ENCODE measurements at places on chromosomes 6 and 20.

DNA sequence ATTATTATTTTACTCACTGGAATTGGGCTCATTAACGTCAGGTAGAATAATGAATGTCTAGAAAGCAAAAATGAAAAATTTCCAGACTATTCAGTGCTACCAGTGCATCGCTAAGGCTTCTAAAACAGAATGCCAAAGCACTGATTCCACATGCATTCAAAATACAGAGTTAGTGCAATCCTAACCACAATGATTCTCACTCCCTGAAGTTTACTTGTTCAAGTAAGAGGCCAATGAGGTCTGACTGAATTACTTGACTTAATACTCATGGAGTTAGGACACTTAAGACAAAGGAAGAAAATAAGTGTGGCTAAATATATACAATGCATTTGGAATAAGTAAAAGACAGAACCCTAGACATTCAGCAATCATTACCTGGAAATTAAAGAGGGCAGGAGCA, 220.5 kb downstream of the PKHD1 start:
- DNase-seq = no peak

DNA sequence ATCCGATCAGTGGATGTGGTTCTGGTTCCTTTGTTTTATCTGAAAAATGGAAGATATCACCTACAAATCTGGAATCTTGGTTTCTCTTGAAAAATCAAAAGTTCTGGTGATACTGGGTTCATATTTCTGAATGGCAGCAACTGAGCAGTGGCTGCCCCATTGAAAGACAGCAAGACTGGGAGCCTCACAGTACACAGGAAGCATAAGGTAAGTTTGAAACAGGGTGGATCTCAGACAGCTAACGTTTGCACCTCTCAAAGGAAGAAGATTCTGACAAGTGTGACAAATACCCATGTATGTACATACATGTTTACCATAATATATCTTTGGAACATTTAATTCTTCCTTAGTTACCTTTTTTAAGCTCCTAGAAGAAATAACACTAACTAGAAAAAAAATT, at the start of gene SAMD3:
Gene SAMD3, minus strand, starts transcription at position 177 of the 400 bp plus-strand sequence. CDS start 7,678 bp downstream, outside the sequence.
- DNase-seq = no peak

DNA sequence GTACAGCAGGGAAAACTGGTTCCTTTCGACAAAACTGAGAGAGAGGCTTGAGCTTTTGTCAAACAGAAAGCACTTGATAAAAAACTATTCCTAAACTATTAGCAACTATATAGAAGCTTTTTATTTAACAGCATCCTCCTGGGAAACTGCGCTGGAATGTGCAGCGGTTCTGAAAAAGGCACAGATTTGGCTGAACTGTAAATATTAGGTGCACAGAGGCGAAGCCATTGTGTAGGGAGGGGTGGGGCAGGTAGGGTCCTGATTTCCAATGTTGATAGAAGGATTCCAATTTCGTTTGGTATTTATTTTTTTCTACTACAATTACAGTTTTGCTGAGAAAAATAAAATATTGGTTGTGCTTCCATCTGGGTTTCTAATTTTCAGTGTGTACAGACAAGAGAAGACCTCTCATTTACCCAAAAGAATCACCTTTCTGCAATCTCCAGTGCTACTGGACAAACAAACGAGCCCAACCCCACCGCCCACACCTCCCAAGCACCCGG, 698 bp upstream of the SH3BGRL2 start:
- no peak for DNase-seq

GRCh38 chr6:100464162-100464851, 414 bp downstream of the SIM1 start:
- no peak for DNase-seq

DNA sequence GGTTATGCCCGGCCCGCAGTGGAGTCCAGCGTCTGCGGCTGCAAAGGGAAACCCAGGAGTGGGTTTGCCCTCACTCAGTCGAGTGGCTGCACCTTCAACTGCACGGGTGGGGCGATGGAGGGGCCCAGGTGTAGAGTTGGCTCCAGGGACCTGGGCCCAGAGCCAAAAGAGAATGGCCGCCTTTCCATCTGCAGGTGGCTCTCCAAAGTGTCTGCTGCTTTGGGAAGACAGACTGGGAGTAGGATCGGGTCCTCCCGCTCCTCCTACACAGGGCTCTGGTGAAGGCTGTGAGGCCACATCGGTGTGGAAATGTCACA, 80.1 kb downstream of the PTPN1 start:
- DNase-seq = no peak

- DNase-seq = no peak
These were observed 31.2 kb downstream of the GCNT2 start for GRCh38 chr6:10552270-10552810.

DNA sequence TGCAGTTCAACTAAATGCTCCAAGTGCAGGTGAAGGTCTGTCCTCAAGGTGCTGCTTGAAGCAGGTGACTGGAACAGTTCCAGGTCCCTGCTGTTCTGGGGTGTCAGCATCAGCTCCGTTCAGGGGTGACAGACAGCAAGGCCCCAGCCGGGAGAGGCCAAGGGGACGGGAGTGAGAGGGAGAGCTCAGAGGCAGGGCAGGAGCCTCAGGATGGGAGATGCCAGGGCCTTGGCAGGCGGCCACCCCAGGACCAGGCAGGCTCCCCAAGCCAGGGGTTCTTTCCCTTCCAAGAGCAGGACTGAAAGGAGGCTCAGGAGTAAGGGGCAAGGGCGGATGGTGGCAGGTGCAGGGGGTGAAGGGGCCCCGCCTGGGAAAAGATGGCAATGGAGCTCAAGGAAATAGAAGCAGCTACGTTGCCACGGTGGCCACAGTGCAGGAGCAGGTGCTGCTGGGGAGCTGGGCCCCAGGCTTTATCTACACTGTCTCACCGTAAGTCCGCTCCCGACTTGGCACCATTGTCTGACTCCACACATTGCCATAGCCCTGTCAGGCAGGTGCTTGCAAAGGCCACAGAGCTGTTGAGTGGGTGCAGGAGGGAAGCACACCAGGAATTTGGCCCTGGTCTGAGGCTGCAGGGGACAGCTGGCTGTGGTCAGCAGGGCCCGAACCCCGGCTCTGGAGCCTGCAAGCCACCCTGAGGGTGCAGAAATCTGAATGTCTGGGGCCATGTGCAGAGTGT, 43.1 kb downstream of the ERMARD start:
- DNase-seq = no peak

DNA sequence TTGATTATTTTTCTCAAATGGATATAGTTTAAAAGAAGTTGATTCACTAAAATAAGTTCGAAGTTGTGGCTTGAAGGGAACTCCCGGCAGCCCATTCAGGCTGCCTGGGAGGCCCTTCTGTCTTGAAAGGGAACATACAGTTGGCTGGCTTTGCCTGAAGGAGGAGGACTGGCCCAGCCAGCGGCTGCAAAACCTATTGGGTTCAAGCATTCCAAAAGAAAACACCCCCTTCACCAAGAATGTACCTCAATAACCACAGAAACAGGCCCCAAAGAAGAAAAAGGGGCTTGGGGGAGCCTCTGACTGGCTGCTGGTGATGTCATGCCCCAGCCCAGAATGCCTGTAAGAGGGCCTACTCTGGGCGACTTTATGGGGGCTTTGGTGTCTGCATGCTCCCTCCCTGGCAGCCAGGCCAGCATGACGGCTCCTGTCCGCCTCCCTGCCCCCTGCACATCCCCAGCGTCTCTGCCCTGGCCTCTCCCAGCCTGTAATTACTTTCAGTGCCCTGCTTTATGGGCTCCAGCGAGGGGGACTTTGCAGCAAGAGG, 36.5 kb downstream of the MAFB start:
- no peak for DNase-seq

DNA sequence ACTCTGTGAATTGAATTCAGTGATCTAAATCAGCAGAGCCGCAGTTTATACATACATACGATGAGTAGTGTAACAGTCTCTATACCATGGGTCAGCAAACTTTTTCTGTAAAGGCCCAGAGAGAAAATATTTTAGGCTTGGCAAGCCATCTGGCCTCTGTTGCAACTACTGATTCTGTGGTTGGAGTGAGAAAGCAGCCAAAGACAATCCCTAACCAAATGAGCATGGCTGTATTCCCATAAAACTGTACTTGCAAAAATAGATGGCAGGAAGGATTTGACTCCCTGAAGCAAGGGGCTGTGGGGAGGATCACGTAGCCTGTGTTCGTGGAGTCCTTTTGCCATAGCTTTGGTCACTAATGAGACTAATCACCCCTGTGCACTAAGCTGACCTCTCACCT, 17.9 kb upstream of the MOCS1 start:
- DNase-seq = no peak

DNA sequence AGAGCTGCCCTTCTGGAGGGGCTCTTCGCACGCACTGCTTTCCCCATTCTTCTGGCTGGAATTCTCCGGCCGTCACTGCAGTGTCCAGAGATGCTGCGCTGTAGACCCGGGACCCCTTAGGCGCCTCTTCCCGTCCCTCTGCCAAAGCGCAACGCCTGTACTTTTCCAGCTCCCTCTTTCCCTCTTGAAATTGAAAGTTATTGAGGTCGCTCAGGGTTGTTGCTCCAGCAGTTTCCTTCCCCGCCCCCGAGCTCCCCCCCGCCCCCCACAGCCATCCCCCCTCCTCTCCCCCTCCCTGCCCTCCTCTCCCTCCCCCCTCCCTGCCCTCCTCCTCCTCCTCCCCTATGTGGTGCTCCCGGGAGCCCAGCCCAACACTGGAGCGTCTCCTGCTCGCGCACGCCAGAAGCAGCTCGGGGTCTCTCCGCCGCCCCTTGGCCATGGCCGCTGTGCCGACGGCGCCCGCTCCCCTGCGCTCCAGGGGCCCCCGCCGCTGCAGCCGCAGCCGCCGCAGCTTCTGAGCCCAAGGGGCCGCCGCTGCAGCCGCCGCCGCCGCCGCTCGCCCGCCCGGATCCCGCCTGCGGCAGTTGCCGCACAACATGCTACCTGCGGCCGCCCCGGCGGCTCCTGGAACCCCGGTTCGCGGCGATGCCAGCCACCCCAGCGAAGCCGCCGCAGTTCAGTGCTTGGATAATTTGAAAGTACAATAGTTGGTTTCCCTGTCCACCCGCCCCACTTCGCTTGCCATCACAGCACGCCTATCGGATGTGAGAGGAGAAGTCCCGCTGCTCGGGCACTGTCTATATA, at the start of gene RSPO3:
Gene RSPO3, plus strand, starts transcription at position 374 of the 804 bp plus-strand sequence. CDS start 522 bp downstream, outside the sequence.
- no peak for DNase-seq

DNA sequence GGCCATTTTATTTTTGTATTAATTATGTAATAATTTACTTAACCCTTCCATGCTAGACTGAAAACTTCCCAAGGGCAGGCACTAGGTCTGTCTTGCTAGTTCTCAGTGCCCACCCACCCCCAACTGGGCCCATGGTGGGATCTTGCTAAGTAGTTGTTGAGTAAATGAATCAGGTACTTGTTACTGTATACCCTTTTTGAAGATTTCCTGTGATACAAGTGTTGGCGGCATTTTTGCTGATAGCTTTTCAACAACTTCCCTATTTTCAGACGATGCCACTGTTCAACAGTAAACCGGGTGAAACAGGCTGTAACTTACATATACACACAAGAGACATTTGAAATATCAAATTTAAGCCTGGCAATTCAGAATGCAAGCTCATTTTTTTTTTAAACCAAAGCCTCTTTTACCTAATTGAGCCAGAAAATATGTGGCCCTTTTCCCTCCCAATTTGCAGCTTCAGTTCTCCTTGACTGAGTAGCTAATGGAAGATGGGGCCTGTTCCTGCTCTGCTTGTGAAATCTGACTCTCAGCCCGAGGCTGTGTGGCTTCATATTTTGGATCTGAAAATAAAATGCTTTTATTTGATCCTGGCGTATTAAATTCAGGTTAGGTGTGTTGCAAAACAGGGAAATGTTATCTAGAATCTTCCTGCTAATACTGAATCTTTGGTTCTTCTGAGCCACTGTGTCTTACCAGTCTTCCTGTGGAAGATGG, 288.3 kb downstream of the NRN1 start:
- no peak for DNase-seq

DNA sequence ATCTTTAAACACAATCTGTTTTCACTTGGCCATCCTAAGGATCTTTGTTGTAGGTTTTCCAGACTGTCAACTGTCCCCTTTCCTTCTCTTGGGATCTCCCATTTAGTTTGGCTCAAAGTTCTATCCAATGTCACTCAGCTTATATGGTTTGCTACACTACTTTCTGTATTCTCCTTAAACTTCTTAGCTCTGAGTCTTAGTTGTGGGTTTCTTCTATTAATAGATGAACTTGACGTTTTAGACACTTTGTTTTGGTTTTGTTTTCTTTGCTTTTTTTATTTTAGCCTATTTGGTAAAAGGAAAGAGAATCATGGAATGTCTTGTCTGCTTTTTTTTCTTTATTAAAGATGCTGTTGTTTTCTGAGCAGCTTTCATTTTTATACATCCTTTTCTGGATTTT, 11.4 kb downstream of the RMND1 start:
- DNase-seq = no peak

GRCh38 chr6:25612666-25613065, 39.3 kb upstream of the SCGN start:
- DNase-seq = no peak

GRCh38 chr20:11008444-11009033, 334.7 kb upstream of the JAG1 start:
- DNase-seq = no peak

DNA sequence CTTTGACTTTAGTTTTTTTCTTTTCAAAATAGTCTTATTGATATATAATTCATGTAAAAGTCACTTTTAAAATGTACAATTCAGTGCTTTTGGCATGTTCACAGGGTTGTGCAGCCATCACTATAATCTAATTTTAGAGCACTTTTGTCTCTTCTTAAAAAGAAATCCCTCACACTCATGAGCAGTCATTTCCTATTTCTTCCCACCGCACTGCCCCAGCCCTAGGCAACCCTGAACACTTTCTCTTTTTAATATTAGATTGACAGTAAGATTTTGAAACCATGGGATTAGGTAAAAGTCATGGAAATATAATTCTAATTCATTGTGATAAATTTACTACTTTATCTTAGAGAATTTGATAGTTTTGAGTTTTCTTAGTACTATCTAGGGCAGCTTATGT, 309.4 kb downstream of the UTRN start:
- no peak for DNase-seq

GRCh38 chr6:163391985-163392384, 22.5 kb upstream of the QKI start:
- DNase-seq = no peak

DNA sequence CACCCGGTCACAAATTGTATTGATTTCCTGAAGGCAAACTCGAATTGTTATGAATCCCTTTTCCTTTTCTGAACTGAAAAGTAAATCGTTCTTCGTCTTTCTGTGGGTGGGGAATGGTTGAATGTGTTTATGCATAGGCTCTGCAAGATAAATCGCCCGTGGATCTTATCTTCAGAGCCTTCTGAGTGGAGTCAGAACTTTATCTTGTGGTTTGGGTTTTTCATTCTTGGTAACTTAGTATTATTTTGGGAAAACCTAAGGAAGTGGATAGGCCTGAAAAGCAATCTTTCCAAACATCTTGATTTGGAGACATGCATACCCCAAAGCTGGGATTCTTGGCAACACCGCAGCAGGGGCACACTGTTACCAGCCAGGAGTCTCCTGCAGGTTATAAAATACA, 122.4 kb downstream of the MAP3K7 start:
- no peak for DNase-seq

- no peak for DNase-seq
These were observed 130.3 kb upstream of the BTN3A2 start for GRCh38 chr6:26234421-26235301.

DNA sequence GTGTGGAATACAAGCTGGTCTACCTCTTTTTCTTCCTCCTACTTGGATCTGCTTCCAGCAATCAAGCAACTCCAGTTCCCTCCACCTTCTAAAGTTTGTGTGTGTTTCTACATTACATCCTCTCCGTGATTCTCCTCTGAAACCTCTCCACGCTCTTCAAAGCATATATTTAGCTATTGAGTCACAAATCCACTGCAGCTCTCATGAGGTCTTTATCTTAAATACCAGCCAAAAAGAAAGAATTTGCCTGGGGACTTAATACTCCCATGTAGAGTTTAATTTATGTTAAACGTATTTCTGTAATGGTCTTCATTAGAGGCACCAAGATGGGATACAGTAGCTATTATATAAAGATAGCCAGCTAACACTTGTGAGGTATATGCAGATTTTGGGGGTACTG, 78.7 kb downstream of the FOXC1 start:
- no peak for DNase-seq
